Subcutaneous preadipocyte (primary cell): ENCODE measurements at places on chromosomes 1 and 21. TPM values are rescaled to one million over a fixed set of nuclear protein-coding genes. Genes with fewer than 3 reads are reported as not detected.

The ST6GALNAC3 gene
- total RNA-seq = under 0.01 and 0.39 TPM in 2 replicates

The KPRP gene
- total RNA-seq = not detected in 2 replicates

The SMCP gene
- 0.37 TPM in 1 of 2 replicates, not detected in the other for total RNA-seq

The CADM3 gene
- total RNA-seq = 0.20 and 1.1 TPM in 2 replicates

The DCDC2B gene
- not detected in 2 replicates for total RNA-seq

The CDC7 gene
- 9.9 and 13.7 TPM in 2 replicates for total RNA-seq

The SLAMF6 gene
- total RNA-seq = not detected in 2 replicates

The CNIH4 gene
- total RNA-seq = 43.0 and 74.6 TPM in 2 replicates

The MROH9 gene
- 0.37 TPM in 1 of 2 replicates, not detected in the other for total RNA-seq

The FMO3 gene
- 0.20 and 0.37 TPM in 2 replicates for total RNA-seq

The GCSAML gene
- not detected in 2 replicates for total RNA-seq

The TFF2 gene
- total RNA-seq = not detected in 2 replicates

The UBL4B gene
- total RNA-seq = not detected in 2 replicates

The ERMAP gene
- 8.6 and 13.2 TPM in 2 replicates for total RNA-seq

The SLFNL1 gene
- total RNA-seq = under 0.01 and 0.20 TPM in 2 replicates

The UMODL1 gene
- not detected in 2 replicates for total RNA-seq

The MTFR1L gene
- total RNA-seq = 33.1 and 37.7 TPM in 2 replicates

The RRAGC gene
- total RNA-seq = 20.5 and 25.4 TPM in 2 replicates

The FAM163A gene
- total RNA-seq = not detected in 2 replicates

The PHGDH gene
- total RNA-seq = 64.7 and 72.8 TPM in 2 replicates

The KIF26B gene
- under 0.01 TPM in 2 replicates for total RNA-seq

The KCNK2 gene
- 8.6 and 10.3 TPM in 2 replicates for total RNA-seq

The LRRC71 gene
- 0.20 TPM in 1 of 2 replicates, not detected in the other for total RNA-seq
